Fibroblast of skin of right biceps (primary cell): ENCODE measurements at places on chromosomes 2 and 18.

- peak; percentile 92 for DNase-seq
Observed at GRCh38 chr2:25250331-25251070, 82.1 kb upstream of the POMC start.

- DNase-seq: no peak
Observed at GRCh38 chr2:205484215-205484614, 198.1 kb upstream of the NRP2 start.

GRCh38 chr2:212794471-212794870 is 255.9 kb upstream of the ERBB4 start:
- no peak for DNase-seq

DNA sequence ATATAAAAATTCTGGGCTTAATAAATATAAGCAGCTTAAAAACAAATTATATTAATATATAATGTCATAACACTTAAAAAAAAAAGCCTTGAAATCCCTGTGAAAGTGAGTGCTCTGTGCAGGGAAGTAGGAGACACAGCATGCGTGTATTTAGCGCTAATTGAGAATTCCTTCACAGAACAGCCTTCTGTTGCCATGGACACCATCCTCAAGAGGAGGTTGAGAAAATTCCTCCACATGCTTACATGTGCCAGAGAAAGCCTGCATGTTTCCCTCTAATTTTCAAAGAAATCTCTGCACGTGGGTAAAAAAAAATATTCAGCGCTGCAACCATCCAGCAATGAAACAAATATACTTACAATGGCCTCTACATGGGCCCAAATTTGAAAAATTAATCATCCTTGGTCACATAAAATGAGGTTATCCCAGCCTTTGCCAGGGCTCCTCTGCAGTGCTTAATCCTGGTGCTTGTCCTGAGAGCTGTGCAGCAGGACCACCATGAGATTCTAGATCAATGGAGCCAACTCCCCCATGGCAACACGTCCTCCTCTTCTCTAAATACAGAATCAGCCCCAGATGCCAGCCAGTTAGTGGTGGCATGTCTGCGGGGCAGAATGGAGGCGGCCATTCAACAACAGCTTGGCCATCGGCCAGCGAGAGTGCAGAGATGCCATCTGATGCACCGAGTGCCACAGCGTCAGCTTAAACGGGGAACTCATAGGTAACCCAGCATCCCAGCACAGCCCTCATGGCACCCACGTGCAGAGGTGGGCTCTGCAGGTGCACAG is 228.0 kb downstream of the MYT1L start:
- no peak for DNase-seq

- no peak for DNase-seq
Observed at GRCh38 chr2:144254342-144255235, 265.3 kb downstream of the ZEB2 start.

- peak; percentile 27 for DNase-seq
Observed at GRCh38 chr18:3151399-3152264, 68.1 kb downstream of the MYOM1 start.

- peak; percentile 61 for DNase-seq
Observed at GRCh38 chr2:168165397-168165796, 82.0 kb downstream of the STK39 start.

GRCh38 chr18:48896875-48897511 is 53.8 kb downstream of the SMAD7 start:
- no peak for DNase-seq

GRCh38 chr2:53018825-53019425 is 748.7 kb upstream of the CHAC2 start:
- DNase-seq: peak; percentile 36

GRCh38 chr2:241148239-241148638 is 1.0 kb downstream of the PASK start:
- no peak for DNase-seq

DNA sequence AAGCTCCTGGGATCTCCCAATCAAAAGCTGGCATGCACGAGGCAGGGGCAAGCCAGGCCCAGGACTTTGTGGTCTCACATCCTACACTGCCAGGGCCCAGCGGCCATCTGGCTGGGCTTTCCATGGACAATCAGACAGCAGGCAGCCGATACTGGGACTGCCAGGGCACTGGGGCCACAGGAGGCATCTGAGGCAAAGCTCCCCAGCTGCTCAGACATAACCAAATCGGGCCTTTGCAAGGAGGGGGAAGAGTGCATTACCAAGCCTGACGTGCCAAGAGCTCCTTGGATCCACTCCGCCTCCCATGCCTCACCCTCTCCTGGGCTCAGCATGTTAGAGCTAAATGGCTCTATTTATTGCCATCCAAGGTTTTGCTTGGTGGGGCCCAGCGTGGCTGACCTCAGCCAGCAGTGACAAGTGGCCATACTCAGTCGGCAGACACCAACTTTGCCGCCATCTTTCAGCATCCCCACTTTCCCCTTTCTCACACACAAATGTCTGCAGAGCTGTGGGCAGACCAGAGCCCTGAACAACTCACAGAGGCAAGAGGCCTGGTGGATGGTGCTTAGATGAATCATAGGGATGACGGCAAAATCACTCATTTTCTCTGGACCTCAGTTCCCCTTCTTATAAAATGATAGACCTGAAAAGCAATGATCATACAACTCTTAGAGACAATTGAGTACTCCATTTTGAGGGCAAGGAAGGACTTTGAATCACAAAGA is 200.8 kb downstream of the TTC32 start:
- no peak for DNase-seq

- no peak for DNase-seq
Observed at GRCh38 chr2:16050908-16051489, 110.6 kb downstream of the MYCN start.

DNA sequence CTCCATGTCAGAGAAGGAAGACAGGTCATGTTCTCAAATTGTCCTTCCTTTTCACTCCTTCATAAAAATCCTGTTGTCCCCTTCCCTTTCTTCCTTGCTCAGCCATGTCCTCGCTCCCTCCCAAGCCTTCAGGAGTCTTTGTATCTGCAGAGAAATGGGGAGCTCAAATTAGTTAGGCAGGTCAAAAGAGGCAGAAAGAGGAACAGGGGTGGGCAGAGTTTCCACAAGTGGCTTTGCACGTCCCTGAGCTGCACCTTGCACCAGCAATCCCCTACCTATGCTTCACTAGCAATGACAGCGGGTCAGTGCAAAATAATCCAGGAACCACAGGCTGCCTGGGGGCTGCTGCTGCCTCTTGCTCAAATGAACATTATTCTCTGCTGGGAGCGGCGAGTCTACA is 152.1 kb upstream of the ITGA6 start:
- DNase-seq: no peak
